ENCODE measurements at places on chromosomes 1 and 21. TPM values are rescaled to one million over a fixed set of nuclear protein-coding genes. Genes with fewer than 3 reads are reported as not detected.

Gene TNFSF4
- 0.48 TPM for total RNA-seq

Gene AQP10
- total RNA-seq, result not detected

DNA sequence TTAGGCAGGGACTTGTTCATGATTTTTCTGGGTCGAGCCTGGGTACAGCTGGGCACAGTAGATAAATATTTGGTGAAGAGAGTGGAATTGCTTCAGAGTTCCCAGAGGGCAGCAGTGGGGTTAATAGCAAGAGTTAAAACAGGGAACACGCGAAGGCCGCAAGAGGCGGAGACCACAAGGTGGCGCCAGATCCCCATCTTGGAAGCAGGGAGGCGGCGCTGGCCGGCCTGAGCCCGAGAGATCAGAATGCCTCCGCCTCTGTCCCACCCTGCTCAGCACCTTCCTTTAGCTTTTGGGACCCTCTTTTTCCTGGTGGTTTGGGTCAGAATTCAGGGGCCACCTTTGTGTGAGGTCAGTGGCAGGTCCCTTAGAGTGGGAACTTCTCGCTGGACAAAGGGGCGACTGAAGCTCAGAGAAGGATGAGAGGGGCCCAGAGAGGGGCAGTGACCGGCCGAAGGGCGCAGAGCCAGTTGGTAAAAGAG, 6.5 kb upstream of the PADI2 start:
- peaks cover 39% of the 10 kb centered on the region for H3K4me1 ChIP-seq
- DNase-seq, result peak; percentile 96
- no peaks in the 10 kb centered on the region for H3K36me3 ChIP-seq
- no peak overlapping the region for H3K4me3 ChIP-seq
- peak overlapping the region; percentile 79 for H3K27ac ChIP-seq
- peaks cover 7% of the 10 kb centered on the region for H3K27me3 ChIP-seq

Gene SWT1
- 5.4 TPM for total RNA-seq
